ENCODE measurements at places on chromosomes 1 and 21. TPM values are rescaled to one million over a fixed set of nuclear protein-coding genes. Genes with fewer than 3 reads are reported as not detected.

GRCh38 chr1:38134294-38134755 lies 87.7 kb upstream of the POU3F1 start:
- no peak for DNase-seq

GRCh38 chr1:117671781-117672501 lies 66.1 kb downstream of the TENT5C start:
- DNase-seq = no peak

DNA sequence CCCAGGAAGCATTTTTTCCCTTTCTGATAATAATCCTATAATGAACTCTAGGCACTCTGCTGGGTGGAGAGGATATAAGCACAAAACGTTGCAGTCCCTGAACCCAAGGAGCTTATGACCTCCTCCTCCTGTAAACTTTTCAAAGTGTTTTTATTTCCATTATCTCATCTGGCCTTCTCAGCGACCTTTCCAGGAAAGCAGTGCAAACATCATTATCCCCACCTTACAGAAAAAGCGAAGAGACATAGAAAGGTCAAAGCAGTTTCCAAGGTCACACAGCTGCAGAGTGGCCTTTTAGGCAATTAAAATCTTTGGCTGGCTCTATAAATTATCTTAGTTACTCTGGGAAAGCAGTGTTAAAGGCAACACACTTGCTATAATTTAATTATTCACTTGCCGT lies 63.8 kb downstream of the OLFML3 start:
- no peak for DNase-seq

- no peak for DNase-seq
These were observed 11.8 kb upstream of the RPF1 start for GRCh38 chr1:84467298-84467697.

- DNase-seq = no peak
These were observed 164.8 kb upstream of the COL11A1 start for GRCh38 chr1:103273106-103273505.

DNA sequence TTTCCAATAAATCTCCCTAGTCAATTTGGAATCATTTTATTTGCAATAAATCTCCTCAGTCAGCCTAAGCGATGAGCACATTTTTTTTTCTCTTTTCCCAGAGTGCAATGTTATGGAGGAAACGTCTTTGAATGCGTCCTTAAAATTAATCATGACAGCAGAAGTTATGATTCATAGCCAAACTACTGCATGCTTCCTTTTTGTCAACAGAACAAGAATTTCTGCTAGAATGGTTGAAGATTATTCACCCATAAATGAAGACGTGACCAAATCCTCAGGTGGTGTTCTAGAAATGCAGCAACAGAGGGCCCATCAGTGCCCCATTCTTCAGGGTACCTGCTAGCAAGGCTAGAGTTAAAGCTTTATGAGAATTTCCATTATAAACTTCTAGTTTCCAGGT lies 407.9 kb upstream of the PKN2 start:
- no peak for DNase-seq

The TCHHL1 gene
- total RNA-seq = not detected
